Activated CD4-positive, alpha-beta T cell treated with anti-CD3 and anti-CD28 coated beads, Interleukin-2, amount 50 U/mL, for 48 hours (primary cell): ENCODE measurements at places on chromosomes 1 and 21.

GRCh38 chr1:232431326-232431725 is 198.6 kb downstream of the SIPA1L2 start:
- no peak for DNase-seq

- no peak for DNase-seq
Measured at GRCh38 chr1:87165177-87165576, 163.5 kb upstream of the LMO4 start.

DNA sequence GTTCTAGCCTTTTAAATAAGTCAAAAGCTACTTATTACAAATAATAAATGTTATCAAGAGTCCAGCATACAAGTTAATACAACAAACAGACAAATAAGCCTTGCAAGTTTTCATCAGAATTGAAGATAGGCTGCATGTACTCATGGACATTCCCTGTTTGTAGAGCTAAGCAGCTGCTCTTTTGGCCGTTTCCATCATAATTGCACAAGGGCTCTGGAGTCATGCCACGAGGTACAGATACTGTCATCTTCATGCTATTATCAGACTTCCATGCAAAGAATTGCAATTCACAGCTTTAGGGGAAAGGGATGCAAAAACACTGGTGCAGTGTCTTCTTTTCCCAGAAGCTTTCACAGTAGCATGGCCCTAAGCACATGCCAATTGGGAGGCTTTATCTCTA is 52.8 kb upstream of the TBX15 start:
- no peak for DNase-seq

DNA sequence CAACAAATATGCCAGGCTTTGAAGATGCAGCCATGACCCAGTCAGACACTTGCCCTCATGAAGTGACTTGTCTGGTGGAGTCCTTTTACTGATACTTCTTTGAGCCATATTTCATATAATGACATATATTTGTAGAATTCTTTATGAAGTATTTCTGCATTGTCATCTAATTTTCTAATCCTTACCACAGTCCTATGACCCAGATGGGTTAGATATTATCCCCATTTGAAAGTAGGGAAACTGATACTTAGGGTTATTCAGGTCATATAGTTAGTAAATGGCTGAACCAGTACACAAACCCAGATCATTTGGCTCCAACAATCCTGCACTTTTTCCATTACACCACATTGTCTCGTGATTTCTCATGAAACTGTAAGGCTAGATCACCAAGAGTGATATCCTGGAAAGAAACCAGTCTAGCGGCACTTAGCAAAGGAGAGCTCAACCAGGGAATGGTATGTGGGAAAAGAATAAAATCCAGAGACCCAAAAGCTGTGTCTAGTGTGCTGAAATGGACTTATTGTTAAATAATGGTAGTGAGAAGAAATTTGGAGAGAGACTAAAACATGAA is 49.6 kb downstream of the ZFYVE9 start:
- no peak for DNase-seq

- no peak for DNase-seq
Measured at GRCh38 chr1:181655756-181656155, 172.4 kb downstream of the CACNA1E start.

GRCh38 chr21:34922479-34922878 is 126.6 kb downstream of the RUNX1 start:
- DNase-seq, result no peak

DNA sequence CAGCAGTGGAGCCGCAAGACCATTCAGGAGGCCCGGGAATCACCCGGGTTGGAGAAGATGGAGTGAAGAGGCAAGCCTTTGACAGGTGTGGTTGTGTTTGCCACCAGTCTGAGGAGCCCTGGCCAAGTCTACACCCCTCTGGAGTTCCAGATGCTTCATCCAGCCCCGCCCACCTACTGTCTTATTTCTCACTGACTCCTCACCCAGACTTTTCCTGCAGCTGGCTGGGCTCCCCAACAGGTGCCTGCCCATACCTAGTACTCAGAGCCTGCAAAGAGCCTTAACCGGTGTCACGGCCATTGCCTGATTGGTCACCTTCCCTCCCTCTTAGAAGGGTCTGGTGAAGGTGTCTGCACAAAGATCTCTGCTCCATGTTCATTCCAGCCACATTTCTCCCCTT is 16.0 kb downstream of the SLC9A1 start:
- DNase-seq, result no peak

DNA sequence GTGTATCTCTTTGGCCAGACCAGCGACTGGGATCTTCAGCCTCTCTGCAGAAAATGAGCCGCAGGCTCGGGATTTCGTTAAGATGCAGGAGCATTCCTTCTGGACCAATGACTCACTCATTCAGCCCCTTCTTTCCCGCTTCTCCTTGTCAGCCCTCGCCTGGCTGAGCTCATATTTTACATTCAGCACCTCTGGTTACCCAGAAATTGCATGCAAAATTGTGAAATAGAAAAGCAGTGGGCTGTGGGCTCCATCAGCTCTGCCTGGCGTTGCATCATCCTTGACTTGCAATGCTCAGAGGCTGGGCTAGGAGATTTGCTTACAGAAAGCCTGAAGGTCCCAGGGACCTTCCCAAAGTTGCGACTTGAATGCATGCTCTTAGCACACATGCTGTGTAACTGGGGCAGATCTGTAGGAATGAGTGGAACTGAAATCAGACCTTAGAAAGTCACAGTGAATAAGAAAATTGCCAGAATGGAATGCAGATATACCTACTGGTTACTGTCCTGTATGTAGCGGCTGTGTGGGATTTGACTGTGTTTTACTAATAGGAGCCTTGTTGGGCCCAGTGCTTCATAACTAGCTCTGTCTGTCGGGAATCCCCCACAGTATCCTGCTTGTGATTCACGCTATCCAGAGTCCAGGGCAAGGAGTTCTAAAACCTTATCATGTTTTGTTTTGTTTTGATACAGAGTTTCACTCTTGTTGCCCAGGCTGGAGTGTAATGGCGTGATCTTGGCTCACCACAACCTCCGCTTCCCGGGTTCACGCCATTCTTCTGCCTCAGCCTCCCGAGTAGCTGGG is 444.8 kb downstream of the KIF26B start:
- DNase-seq, result no peak

DNA sequence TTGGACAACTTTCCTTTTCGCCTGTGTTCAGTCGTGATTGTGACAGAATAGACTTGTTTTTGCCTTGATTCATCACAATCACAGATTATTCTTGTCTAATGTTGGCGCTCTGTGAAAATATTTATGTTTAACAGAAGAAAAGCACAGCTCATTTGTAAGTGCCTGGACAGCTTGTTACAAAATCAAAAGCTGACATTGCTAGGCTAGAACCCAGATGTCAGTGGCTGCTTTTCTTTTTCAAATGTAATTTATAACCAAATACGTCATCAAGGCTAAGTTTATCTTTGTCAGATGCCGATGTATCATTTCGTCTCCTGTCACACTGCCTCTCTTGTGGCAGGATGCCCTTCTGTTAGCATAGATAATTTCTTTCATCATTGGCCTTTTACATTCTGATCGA is 1227.3 kb downstream of the PLA2G4A start:
- DNase-seq, result no peak
